ENCODE measurements at places on chromosomes 2 and 18. TPM values are rescaled to one million over a fixed set of nuclear protein-coding genes. Genes with fewer than 3 reads are reported as not detected.

The ALKAL2 gene
- 1.1 TPM for total RNA-seq

The HSPE1 gene
- 140 TPM for total RNA-seq

The INHBB gene
- not detected for total RNA-seq

The ABCB11 gene
- total RNA-seq = not detected

The TEX44 gene
- not detected for total RNA-seq

The OSBPL1A gene
- total RNA-seq = 2.0 TPM

The CFAP65 gene
- not detected for total RNA-seq

All from natural killer cell treated with Interleukin-12 subunit alpha and Interleukin-12 subunit beta and Interleukin-15 and Interleukin-18, amount 100 ng/mL, for 72 hours (primary cell).